ENCODE measurements at places on chromosomes 11 and 22.
A peak's percentile ranks its signal among the peaks of the same experiment; 100 is the strongest.

GRCh38 chr11:133753150-133753549 lies 92.2 kb downstream of the SPATA19 start:
- no peak for DNase-seq

DNA sequence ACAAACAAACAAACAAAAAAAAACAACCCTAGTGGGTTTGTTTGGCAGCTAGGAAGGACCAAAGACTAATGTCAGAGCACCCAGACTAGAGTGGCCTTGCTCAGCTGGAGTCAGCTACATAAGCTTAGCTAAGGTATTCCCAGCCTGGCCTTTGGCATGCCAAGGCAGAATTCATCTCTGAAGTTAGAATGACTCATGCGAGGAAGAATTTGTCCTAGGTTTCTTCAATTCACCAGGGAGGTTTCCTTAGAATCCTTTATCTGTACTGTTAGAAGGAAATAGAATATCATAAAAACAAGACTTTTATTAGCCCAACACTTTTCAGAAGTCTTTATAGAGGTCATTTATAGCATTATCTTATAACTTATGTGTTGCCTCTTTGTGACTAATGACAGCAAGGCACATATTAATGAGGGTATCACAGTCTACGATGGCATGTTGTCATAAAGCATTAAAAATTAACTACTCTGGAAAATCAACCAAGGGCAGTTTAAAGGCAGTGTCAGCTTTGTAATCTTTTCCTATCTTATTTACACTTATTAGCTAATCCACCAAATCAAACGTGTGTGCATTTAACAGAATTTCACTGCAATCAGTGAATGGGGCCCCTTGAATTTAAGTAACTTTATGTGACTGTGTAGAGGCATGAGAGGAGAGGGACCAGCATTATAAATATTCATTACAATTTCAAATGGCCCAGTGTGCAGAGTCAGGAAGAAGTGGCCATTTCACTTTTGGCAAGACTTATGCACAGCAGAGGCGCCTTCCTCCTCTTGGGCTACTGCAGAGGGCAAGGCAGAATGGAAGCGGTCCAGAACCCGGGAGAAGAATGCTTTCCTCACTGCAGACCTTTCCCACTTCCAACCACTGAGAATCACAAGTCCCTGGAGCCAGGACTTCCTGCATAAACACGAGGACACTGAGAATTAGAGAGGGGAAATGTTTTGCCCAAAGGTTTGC lies 36.3 kb downstream of the SLC5A1 start:
- DNase-seq, result no peak

DNA sequence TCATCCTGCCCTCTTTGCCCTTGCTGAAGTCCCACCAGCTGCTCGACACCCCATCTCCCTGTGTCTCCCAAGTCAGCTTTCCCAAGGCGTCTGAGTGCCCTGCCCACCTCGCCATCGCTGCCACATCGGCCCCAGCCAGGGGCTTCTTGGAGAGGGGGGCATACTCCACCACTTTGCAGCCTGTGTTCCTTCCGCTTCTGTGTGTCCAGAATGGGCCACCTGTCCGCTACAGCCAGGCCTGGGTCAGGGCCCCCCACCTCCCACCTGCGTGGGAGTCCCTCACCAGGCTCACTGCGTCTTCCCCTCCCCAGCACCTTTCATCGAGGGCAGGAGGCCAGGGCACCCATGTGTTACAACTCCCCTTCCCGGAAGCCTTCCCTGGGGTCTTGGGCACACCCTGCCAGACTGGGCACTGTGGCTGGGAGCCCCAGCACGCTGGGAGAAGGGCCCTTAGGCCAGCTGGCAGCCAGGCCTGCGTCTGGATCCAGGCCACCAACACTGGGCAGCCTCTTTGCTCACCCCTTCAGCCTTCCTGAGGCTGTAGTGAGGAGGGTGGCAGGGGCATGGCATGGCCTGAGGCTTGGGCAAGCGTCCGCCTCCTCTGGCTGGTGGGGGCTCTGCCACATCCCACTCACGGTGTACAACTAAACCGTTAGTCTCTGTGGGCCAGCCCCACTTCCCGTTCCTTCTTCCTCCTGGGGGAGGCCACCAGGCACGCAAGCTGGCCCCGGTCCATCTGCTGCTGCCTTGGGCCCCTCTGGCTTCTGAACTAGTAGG lies 13.4 kb downstream of the CPT1A start:
- no peak for DNase-seq

DNA sequence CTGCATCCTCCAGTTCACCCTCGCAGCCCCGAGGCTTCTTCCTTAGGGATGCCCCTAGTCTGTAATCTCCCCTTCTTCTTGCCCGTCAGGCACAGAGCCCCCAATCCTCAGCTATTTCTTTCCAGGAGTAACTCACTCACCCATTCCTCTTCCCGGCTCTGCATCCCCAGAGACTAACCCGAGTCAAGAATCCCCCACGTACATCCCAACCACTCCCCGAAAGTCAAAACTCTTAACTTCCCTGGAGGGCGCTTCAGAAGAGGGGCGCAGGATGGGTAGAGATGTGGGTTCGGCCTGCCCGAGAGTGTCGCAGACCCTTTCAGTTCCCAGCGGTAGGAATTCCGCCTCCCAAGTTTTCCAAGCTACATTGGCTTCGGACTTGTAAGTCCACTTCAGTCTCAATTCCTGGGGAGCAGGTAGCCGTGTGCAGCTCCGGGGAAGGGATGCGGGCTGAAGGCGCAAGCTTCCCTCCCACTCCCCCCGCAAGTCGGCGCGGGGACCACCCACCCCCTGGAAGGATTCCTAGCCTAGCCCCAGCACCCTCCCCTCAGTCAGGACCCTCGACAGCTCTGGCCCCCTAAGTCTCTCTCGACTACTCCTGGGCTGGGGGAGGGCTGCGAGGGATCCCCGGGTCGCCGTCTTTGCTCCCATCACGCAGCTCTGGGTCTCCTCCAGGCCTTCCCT lies 871 bp downstream of the BDNF start:
- peak; percentile 32 for DNase-seq

GRCh38 chr11:126804363-126804762 lies 196.2 kb downstream of the KIRREL3 start:
- DNase-seq, result no peak

- no peak for DNase-seq
Measured at GRCh38 chr11:128727796-128728431, 34.0 kb downstream of the FLI1 start.

GRCh38 chr22:24392218-24392931 lies 35.0 kb upstream of the ADORA2A start:
- no peak for DNase-seq

DNA sequence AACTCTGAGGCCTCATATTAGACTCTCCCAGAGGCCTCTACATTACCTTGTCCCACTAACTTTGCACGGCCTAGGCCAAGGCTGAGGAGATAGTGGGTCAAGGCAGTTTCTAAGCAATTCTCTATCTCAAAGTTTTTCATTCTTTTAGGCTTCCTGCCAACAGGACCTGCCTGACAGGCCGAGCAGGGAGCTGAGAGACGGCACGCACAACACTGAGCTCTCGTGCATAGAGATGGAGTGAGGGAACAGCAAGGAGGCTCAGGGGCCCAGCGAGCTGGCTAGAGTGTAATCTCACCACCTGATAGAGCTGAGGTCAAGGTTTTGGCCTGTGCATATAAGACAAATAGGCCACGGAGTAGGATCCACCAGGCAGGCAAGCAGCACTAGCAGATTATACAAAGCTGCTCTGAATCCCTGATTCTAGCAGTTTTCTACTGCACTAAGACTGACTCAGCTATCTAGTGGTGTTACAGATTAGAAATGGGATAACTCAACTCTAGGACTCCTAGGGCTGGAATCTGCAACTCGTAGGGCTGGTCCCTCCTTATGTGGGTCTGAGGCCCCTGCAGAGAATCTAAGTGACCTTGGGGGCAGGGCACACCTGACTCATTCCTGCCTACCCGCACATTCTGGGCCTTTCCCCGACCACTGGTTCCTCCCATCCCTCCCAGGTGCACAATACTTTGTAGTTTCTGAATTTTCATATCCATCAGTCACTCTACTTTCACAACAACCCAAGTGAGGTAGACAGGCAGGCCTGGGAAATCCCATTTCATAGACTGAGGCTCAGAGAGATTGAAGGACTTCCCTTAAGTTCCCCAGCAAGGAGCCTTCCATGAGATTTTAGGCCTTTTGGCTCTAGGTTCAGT lies 1.7 kb downstream of the CYB5R2 start:
- peak; percentile 73 for DNase-seq

DNA sequence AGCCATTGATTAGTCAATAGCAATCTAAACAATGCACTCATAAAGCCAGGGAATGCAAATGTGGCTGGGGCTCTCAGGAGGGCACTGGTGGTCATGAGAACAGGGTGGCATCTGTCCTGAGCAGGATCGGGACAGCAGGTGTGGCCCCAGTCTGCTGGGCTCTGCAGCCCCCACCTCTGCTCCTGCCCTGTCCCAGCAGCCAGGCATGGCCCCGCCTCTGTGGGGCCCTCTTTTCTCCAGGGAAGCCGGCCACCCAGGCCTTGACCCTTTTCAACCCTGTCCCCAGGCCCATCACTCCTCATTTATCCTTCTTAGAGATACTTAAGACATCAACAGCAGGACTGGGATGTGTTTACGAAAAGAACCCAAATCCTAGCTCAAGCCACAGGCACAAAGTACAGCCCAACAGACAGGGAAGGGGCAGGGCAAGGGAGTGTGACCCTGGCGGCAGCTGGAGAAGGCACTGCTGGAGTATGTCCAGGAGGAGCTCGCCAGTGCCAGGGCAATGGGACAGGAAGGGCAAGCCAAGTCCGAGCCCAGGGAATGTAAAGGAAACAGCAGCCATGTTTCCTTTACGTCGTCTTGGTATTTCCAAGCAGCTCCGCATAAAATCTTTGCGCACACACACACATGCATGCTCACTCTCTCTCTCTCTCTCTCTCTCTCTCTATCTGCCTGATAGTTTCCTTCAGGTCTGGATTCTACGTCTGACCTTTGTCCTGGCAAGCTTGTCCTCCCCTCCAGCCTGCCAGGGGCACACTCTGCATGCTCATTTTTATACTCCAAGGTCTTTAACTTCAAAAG lies 59.9 kb downstream of the DGCR2 start:
- no peak for DNase-seq

- DNase-seq, result no peak
Measured at GRCh38 chr11:71140206-71140919, 112.0 kb downstream of the SHANK2 start.

GRCh38 chr22:32699001-32699582 lies 102.4 kb upstream of the TIMP3 start:
- DNase-seq, result peak; percentile 91

GRCh38 chr11:60970890-60971289 lies 590 bp upstream of the CD6 start:
- no peak for DNase-seq

- no peak for DNase-seq
Measured at GRCh38 chr22:26124991-26125725, 44.1 kb upstream of the SEZ6L start.

DNA sequence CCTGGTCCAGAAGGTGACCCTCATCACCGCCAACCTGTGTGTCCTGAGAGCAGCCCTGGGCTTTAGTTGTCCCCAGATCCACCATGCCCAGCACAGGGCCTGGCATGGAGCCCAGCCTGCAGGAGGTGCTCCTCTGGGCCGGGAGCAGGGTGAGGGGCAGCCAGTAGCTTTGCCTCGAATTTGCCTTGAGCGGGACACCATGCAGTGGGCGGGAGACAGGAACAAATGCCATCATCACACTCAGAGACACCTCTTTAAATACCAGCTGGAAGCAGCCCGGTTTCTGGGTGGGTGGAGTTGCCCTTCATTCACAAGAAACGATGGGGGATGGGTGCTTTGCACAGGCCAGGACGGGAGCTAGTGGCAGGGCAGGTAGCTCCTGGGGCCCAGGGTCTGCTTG lies 19.3 kb downstream of the FLRT1 start:
- DNase-seq, result no peak

GRCh38 chr22:42338479-42338878 lies 68.0 kb upstream of the TCF20 start:
- no peak for DNase-seq

GRCh38 chr22:29867260-29867659 lies 15.7 kb upstream of the MTMR3 start:
- no peak for DNase-seq
